HepG2 (cell line): ENCODE measurements at places on chromosomes 5 and 9. TPM values are rescaled to one million over a fixed set of nuclear protein-coding genes. Genes with fewer than 3 reads are reported as not detected.

Gene KIAA0825
- total RNA-seq, result 0.51 and 0.77 TPM in 2 replicates

Gene KIF27
- 4.1 and 4.4 TPM in 2 replicates for total RNA-seq

GRCh38 chr5:78496373-78496772, 136.0 kb downstream of the SCAMP1 start:
- peak; percentile 15 for DNase-seq

- no peak for DNase-seq
Measured at GRCh38 chr9:97847474-97848214, 5.4 kb upstream of the FOXE1 start.

DNA sequence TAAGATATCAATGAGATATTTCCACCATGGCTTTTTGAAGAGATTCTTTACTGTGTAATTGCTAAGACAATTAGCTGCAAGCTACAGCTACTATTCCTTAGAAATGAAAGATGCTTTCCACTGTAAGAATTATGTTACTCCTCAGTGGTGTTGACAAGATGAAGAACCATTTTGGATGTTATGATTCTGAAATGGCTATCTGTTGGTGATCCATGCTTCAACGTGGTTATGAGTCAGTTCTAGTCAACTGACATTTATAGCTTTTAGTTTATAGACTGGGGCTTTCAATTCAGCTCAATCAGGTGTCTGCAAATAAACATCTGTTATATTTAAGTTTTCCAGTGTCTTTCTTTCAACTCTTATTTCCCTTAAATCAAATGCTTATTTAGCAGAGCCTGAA, 93.7 kb downstream of the SGCD start:
- DNase-seq, result no peak

GRCh38 chr5:166948679-166949078, 1342.8 kb upstream of the WWC1 start:
- DNase-seq, result no peak

DNA sequence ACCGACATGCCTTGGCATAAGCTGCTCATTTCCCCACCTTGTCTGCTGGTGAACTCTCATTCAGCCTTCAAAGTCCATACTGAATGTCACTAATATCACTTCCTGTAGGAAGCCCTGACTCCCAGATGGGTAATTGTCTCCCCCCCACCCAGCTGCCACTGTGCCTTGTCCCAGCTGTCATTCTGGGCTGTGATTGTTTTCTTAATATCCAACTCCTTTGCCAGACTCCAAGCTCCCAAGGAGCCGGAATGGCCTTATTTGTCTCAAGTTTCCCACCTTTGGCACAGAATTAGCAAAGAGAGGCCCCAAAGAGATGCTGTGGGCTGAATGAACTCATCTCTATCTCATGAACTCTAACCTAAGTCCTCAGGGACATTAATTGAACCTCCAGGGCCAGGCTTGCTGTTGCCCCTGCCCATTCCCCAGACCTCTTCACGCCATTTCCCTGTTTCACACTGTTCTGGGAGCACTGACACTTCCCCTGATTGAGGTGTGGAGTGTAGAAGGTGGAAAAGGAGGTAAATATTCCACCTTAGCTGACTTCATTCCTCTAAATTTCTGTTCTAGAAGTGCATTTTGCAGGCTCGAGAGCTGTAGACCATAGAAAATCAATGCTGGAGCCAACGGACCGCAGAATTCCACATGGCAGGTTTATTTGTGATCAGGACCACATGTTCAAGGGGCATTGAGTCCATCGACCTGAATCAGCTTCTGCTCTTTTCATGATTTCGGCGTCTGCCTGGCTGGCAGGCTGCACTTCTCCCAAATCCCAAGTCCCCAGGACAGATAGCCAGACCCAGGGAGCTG, 4.9 kb upstream of the SH3PXD2B start:
- no peak for DNase-seq

DNA sequence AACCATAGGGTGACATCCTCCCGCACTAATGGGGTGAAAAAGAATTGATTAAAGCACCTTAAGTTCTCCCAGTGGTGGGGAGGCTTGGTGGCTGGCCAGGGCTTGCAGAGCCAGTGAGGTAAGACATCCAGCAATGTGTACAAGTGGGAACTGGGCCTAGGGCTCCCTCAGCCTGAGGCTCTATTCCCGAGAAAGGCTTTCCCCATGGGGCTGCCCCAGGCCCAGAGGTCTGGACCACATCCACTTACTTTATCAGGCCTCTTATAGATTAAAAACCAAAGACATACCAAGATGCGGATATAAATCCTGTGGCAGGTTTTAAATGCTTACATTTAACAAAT, 35.3 kb downstream of the C5orf15 start:
- DNase-seq, result no peak

- no peak for DNase-seq
Measured at GRCh38 chr9:111108946-111109345, 70.7 kb upstream of the LPAR1 start.

DNA sequence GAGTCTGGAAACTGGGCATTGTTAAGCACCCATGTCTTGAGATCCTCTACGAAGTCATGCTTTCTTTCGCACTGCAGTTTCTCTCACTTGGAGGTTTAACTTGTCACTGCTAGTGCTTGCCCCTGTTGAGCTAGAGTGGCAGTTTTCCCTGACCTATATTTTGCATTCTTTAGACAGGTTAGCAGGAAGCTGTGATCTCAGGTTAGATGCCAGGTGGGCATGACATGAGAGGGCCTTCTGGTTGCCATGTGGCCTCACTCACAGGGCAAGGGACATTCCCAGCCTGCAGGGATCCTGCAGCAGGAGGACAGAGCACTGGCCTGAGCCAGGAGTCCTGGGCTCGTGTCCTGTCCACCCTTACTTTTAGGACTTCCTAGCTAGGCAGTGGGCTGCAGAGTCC, 28.6 kb downstream of the SLC36A1 start:
- DNase-seq, result no peak

GRCh38 chr5:166509085-166509484, 1782.4 kb upstream of the WWC1 start:
- no peak for DNase-seq
